Activated naive CD4-positive, alpha-beta T cell treated with anti-CD3 and anti-CD28 coated beads, Interleukin-2, amount 50 U/mL, for 16 hours (primary cell): ENCODE measurements at places on chromosomes 4 and X.

DNA sequence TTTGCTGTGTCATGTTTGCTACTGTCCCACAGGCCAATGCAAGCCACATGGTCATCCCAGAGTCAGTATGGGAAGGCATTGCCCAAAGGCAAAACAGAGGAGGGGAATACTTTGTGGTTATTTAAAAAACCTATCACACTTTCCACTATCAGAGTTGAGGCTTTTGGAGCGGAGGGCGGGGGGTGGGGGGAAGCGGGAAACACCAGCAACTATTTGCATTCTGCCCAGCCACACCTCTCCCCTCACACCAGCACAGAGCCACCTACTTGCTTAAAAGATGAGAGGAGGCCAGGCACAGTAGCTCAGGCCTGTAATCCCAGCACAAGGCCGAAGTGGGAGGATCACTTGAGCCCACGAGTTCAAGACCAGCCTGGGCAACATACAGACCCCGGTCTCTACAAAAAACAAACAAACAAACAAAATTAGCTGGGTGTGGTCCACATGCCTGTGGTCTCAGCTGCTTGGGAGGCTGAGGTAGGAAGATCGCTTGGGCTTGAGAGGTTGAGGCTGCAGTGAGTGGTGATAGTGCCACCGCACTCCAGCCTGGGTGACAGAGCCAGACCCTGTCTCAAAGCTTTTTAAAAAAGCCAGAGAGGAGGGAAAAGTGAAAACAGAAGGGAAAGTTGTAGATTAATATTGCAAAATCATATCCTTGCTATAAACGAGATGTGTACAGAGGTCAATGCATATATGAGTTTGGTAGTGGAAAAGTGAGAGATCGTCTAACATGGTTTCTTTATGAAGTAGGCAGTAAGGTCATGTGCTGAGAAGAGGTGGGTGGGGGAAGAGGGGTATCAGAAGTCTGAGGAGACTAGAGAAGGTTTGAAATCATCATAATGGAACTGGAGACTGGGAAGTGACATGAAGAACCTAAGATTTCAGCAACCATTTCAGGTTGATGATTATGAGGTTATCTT lies 1.9 kb upstream of the CHST7 start:
- DNase-seq: no peak

DNA sequence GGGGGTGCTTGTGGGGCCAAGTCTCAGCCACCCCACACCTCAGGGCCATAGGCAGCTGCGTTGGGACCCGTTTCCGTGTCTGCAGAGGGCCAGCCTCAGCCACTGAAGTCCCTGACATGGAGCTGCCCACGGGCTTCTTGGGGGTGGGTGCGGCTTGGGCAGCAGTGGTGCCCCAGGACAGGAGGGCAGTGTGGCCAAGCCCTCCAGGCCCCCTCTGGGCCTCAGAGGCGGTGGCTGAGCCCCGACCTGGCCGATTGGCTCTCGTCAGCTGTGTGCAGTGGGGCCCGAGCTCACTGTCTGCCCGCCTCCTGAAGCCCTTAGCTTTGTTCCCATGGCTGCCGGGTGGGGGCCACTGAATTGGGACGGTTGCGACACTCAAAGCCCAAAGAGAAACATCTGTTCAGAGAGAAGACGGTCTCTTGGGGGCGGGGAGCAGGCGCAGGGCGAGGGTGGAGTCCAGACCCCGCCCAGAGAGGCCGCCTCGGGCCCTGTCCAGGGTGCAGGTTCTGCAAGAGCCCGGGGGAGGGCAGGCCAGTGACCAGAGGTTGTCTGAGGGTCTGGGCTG lies 9.1 kb downstream of the FGFR3 start:
- DNase-seq: no peak

- no peak for DNase-seq
Measured at GRCh38 chr4:20203508-20203907, 48.2 kb upstream of the SLIT2 start.

GRCh38 chr4:16694884-16695276 lies 203.6 kb downstream of the LDB2 start:
- DNase-seq: no peak

DNA sequence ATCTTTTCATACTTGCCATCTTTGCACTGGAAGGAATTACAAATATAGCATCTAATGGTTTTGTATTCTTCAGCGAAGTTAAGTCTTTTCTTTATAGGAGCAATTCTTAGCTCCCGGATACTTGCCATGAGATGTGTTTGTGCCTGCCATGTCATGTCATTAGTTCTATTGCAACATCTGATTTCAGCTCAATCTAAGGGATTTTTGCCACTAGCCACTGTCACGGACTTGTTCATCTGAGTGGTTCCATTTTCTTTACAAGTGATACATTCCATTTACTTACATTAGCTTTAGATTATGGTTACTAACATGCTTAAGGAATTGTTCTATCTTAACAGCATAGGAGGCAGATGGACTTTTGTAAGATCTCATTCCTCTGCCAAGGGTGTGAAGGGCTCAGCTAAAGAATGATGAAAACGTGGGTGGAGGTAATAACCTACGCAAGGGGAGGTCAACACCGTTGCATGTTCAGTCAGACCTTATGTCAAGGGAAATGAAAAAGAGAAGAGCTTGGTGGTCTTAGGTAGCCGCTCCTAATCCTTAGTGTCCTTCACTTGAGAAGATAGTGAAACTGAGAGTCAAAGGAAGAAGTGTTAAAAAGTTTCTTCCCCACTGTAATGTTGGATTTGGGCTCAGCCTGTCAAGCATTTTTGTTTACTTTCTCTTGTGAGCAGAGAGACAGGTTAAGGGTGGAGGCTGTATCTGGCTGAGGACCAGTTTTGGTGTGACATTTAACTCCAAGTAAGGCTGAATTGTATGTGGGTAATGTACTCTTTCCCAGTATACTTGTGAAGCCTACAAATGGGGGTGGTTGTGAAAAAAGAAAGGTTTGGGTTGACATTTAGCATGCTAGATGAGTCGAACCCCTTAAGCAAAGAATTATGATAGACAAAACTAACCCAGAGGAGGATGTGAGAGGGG lies 3.6 kb upstream of the KLHL2 start:
- DNase-seq: no peak

GRCh38 chr4:16583764-16584163 lies 314.7 kb downstream of the LDB2 start:
- DNase-seq: no peak

DNA sequence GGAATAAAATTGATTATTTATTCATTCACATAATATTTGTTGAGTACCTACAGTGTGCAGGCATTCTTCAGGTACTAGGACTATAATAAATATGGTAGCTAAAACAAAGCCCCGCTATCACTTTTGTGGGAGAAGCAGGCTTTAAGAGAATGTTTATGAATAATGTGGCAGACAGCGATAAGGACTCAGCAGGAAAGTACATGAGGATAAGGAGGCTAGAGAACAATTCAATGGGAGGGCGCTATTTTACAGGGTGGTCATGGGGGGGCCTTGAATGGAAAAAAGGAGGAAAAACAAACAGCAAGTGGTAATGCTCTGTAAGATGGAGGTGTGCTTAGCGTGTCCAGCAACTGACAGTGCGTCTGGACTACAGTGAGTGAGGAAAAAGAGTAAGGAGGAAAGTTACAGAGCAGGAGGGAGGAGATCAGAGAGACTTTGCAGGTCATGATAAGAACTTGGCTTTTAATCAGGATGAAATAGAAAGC lies 264.2 kb upstream of the ETNPPL start:
- no peak for DNase-seq

DNA sequence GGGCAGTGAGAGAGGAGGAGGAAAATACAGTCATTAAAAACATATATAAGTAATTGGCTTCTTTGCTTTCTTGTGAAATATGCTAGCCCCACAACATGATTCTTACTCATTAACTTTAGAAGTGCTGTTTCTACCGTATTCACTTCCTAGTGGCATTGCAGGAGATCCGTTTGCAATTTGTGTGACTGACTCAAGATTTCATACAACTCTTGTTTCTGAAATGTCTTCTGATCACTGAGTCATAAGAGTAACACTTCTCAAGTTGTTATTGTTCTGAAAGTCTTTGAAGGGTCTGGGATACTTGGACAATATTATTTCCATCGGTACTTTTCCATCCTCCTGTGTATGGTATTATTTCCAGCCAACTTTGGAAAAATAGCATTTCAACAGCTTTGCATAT lies 310.8 kb downstream of the PACRGL start:
- DNase-seq: no peak

DNA sequence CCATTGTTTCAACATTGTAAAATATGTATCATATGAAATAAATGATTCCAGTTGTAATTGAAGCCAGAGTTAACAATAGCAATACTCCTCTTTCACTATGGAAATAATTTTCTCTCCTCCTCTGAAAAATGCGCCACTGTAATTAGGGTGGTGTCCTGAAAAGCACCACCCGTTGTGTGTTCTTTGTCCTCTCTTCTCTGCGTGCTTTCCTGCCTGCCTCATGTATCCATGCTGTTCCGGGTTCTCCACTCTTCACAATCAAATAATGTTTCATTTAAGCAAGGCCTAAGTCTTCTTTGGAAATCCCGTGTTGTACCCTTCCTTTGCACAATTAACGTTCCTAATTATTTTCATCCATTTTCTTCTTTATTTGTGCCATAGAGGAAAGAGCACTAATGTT lies 293.3 kb downstream of the ADGRL3 start:
- DNase-seq: no peak

DNA sequence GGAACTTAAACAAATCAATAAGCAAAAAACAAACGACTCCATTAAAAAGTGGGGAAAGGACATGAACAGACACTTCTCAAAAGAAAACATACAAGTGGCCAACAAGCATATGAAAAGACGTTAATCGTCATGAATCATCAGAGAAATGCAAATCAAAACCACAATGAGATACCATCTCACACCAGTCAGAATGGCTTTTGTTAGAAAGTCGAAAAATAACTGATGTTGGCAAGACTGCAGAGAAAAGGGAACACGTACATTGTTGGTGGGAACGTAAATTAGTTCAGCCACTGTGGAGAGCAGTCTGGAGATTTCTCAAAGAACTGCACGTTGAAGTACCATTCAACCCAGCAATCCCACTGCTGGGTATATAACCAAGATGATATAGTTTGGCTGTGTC lies 23.7 kb downstream of the NEUROG2 start:
- no peak for DNase-seq

- no peak for DNase-seq
Measured at GRCh38 chrX:1493412-1493811, 40.7 kb upstream of the ASMTL start.

DNA sequence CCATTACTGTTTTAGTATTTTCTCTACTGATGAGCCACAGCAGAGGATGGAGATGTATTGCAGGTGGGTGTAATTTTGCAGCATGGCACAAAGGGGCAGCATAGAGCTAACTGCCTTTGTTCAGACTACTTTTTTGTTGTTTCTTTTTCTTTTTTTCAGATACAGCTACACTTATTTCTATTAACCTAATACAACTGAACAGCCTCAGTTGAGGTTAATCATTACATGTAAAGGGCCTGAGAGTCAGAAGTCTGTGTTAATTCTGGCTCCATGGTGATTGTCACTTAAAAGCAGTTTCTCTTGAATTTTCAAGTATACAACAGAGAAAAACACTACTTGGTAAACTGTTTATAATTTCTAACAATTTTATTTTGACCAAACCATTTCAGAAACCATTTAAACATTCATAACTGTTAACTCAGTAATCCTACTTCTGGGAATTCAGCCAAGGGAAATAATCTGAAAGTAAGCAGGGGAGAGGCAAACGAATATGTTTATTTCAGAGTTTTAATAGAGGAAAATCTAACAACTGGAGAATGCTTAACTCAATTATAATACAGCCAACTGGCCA lies 13.9 kb upstream of the PPEF2 start:
- no peak for DNase-seq

DNA sequence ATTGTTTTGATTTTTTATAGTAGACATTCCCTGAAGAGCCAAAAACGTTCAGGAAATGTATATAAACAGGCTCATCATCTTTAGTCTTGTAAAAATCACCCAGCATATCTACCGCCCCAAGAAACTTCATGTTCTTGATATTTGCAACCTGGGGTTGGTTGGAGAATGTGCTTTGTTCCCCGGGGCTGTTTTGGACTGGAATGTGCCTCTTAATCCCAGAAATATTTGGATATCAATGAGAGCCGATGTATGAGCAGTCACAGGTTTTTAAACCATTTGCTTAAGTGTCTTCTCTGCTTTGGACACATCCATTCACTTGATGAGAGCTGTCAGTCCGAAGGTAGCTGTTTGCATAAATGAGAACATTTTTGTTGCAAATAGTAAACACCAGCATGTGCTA lies 449.7 kb downstream of the PCDH7 start:
- DNase-seq: no peak

- no peak for DNase-seq
Measured at GRCh38 chr4:184575306-184575705, 73.9 kb downstream of the CASP3 start.

DNA sequence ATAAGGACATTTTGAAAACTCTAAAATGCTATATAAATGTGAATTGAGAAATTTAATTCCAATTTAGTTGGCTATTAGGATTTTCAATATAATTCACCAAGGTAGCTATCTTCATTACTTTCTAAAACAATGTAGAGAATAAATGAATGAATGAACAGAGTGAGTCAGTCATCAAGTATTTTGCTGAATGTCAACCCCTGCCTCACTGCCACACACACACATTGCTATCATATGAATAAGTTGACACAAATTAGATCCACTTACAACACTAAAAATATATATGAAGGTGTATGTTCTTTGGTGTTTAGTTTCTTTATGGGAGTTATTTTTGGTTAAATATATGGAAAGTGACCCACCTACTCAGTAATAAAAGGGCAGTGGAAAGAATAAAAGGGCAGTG lies 141.4 kb upstream of the SMIM10 start:
- no peak for DNase-seq

DNA sequence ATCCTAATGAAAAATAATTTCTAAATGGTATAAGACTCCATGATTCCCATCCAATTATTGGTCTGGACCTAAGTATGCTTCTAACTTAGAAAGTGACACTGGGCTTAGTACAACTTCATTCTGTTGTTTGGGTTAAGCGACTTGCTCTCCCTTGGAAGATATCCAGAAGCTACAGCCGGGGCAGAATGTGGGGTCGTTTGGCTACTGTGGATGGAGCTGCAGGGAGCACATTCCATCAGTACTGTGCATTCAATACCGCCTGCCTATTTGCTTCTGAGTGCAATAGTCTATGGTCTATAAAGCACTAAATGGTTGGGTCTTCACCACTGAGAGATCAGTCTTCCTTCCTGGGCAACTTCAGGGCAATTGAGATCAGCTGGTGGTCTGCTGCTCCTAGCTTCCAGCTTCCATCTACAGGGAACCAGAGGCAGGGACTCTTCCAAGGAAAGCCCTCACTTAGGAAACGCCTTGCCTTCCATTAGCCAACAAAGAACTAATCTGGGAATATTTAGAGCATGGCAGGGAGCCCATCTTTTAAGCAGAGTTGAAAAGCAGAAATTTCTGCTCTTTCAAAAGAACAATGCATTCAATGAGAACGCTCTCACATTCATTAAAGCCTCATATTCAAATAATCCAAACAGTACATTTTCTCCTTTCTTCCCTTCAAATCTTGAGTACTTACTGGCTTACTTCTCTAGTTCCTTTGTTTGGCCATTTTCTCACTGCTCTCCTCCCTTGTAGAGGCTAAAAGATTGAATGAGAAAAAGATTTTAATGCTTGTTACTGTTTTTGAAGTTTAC lies 1049.9 kb upstream of the TENM3 start:
- no peak for DNase-seq

DNA sequence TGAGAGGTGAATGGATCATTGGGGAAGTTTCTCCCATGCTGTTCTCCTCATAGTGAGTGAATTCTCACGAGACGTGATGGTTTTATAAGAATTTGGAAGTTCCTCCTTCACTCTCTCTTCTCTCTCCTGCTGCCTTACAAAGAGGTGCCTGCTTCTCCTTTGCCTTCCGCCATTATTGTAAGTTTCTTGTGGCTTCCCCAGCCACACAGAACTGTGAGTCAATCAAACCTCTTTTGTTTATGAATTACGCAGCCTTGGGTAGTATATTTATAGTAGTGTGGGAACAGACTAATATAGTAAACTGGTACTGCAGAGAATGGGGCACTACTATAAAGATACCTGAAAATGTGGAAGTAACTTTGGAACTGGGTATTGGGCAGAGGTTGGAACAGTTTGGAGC lies 7.8 kb upstream of the CTAG2 start:
- no peak for DNase-seq
